ENCODE measurements at places on chromosomes 3 and 15. TPM values are rescaled to one million over a fixed set of nuclear protein-coding genes. Genes with fewer than 3 reads are reported as not detected.

GRCh38 chr3:30693470-30694120 is 87.2 kb downstream of the TGFBR2 start:
- DNase-seq = no peak

- DNase-seq = no peak
These were observed 8.4 kb downstream of the SNX4 start for GRCh38 chr3:125511420-125512118.

Gene TM6SF1
- polyA plus RNA-seq = 3.4 TPM

Gene MESP1
- polyA plus RNA-seq = 0.33 TPM

Gene ACAD9
- 23.0 TPM for polyA plus RNA-seq

- no peak for DNase-seq
These were observed 5.0 kb downstream of the CD47 start for GRCh38 chr3:108085810-108086350.

DNA sequence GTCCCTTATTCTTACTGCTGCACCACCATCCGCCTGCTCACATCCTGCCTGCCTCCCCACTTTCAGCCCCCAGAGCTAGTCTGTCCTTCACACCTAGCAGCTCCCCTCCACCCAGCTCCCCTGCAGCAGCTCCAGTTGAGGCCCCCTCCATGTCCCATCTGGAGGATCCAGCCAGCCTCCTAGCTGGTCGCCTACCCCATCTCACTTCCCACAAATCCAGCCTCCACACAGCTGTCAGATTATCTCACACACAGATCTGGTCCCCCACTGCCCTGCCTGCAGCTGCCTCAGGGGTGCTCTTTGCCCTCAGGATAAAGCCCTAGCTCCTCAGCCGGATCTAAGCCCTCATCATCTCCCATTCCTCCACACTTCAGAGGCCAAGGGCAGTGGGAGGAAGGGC is 8.8 kb upstream of the SEMA7A start:
- no peak for DNase-seq

DNA sequence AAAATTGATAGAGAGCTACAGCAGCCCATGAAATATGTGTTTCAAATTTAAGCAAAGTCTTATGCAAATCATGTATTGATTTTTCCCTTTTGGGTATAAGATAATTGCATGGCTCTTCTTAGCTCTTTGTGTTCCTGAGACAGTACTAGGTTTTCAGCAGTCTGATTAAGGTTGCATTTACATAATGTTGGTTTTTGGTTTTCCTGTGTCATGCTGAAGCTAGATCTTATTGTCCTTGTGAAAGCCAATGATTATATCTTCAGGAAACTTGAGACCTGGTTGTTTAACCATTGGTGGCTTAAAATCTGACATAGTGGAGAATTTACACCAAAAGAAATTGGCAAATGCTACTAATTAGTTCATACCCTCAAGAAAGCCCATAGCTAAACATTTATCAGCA is 392.6 kb downstream of the ZPLD1 start:
- DNase-seq = no peak

DNA sequence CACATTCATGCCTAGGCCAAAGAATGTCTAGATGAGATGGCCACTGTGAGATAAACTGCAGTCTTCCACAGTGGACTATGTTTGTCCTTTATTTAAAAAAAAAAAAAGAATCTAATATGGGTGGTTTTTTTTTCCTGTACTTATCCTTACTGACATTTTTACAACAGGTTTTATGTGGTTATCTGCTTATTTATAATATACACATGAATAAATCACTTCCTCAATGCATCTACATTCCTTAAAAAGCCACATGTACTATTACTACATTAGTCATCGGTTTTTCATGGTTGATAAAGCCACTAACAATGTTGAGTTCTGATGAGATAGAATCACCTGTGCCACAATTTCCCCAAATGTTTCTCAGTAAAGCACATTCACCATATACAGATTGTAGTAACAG is 341.3 kb upstream of the THBS1 start:
- no peak for DNase-seq

DNA sequence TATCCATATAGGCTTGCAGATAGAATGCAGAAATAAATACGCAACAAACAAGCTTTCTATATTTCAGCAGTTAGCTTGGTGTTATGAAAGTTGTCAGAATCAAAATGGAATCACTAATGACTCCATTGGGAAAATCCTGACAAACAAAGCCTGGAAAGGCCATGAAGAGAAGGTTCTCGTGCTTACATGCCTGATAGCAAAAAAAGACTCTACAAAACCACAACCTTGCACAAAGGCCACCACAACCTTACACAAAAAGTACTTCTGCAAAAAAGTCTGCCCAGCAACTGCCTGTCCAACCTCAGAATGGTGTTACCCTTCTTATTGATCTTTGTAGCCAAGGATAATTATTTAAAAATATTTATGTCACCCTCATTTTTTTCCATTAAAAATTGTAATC is 14.4 kb upstream of the PLSCR1 start:
- no peak for DNase-seq

Gene GOLGA6L2
- polyA plus RNA-seq = not detected

- no peak for DNase-seq
These were observed 236.8 kb downstream of the TLE3 start for GRCh38 chr15:69860921-69861320.

DNA sequence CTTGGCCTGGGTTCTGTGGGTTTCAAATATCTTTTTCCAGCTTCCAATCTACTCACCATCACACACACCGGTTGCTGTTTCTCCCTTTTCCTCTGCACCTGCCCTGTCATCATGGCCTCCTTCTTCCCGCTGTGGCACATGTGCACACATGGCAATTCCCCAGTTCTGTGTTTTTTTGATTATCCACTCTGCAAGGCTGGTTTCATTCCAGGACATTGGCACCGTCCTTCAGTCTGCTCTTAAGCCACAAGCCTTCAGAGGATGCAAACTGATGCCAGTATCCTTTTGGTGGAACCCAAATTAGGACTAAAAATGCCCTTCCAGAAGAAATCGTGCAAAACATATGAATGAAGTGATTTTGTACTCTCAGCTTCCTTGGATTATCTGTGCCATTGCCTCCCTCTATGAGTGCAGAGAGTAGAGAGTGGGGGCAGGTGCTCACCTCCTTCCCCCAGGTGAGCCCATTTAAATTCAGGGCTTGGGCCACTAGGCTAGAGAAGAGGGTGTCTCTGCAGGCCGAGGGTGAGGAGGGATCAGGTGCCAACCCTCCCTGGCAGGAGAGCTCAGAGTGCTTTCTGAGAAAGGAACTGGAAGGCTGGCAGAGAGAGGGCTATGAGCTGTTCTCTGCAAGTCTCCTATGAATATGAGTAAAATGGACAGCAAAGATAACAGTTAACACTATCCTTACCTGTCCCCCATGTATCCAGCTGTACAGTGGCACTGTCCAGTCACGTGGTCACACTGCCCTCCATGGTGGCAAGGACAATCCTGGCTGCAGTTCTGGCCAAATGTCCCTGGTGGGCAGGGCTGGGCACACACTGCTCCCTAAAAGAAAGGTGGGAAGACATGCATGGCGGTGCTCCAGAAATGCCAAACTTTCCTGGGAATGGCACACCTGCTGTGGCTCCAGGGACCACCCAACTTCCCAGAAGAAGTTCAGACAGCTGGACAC is 100.8 kb downstream of the RAB11A start:
- DNase-seq = no peak

DNA sequence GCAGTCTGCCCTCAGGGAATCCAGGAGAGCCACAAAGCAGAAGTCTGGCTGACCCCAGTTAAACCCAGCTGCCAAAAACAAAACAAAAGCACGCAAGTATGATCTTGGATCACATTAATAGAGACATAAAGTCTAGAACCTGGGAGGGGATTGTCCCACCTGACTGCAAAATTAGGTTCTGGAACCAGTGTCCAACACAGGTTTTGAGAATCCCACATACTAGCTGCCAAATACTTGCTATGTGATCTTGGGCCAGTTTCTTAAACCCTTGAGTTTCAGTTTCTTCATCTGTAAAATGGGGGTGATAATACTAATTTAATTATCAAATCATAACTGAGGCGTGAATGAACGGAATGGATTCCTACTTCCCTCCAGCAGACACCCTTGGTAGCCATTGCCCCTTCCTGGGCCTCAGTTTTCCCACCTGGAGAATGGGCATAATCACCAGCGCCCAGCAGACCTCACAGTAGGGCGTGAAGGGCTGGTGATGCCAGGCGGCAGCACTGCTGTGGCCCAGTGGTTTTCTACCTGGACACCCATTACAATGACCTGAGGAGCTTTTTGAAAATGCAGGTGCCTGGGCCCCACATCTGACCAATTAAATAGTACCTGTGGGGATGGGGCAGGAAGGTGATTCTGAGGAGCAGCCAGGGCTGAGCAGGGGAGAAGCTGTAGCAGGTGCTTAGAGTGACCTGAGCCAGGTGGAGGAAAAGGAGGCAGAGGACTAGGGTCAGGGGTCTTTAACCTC is 32.2 kb downstream of the GRIP2 start:
- DNase-seq = no peak

DNA sequence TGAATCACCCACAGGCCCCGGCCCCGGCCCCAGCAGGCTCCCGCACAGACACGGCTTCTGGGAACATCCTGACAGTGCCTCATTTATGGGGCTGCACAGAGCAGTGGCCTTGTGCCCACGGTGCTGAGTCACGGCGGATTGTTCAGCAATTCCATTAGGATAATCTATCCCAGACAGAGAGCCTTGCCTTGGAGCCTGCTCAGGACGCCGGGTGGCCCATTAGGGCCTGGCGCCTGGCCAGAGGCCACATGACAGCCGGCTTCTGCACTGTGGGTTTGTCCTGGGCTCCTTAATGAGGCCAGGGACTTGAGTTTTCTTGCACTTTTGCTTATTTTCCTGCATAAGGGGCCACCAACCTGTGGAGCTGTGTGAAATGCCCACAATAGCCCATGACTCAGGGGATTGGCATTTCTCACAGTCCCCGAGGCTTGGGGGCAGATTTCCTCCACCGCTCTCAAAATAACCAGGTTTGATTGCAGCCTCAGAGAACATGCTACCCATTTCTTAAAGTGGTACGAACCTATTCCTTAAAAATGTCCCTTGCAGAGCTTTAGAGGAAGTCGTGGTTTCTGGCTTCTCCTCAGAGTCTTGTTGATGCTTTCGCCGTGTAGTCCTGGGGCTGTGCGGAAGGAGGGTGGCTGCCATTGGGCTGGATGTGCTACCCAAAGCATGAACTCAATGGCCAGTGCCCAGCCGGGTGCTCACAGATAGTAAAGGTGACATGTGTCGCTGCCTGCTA is 19.0 kb downstream of the SYNM start:
- DNase-seq = peak; percentile 78

DNA sequence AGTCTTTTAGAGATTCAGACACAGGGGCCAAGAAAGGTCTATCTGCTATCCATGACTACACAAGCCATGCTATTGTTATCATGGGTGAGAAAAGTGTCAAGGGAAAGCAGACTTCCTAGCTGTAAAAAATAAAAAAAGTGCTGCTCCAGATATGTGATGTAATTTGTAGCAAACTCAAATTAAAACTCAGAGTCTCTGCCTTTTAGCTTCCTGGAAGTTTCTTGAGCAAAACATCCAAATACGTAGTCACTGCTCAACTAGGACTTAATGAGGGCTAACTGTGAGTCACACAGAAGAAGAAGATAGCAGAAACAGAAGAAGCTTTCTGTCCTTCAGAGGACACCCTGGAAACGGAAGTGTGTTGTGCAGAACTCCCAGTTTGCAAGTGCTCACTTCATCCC is 393.4 kb upstream of the NR2F2 start:
- DNase-seq = peak; percentile 39

DNA sequence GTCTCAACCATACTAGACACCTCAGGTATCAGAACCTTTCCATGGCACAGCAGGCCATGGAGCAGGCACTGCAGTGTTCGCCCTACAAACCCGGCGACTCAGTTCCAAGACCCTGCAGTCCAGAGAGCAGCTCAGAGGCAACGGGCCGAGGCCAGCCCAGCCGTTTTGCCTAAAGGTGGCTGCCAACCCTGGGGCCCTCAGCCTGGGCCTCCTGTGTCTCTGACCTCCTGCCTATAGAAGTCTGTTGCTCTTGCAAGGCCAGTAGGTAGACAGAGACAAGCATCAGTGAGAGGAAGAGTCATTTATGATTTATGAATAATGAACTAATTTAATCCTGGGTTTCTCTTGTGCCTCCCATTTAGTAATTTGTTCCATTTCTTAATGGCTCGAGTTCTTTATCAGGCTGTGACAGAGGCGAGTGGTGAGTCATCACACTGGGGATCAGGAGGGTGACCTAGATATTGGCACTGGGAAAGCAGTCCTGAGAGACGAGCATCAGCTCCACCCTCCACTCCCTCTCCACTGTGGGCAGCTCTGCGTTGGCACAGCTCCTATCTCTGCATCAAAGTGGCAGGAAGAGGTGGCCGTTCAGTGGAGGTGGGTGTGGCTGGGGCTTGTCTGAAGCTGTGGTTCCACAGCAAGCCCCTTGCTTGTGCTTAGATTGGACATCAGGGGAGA is 79.8 kb downstream of the ABHD5 start:
- DNase-seq = peak; percentile 56

DNA sequence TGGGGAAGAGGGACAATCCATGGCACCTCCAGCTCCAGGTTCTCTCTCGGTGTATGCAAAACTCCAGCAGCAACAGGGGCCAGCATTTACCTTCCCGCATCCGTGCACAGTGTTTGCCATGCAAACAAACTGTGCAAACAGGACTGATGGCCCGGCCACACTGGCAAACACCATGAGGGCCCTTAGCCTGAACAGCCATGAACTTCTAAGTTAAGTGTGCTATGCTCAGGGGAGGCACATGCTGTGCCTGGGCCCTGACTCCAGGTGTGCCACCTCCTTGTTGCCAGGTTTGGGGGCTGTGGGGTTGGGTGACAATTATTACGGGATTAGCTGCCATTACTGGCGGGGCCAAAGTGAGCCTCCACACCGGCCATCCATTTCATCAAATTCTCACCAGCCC is 57.5 kb downstream of the CACNA2D2 start:
- no peak for DNase-seq

Gene EIF4E3
- polyA plus RNA-seq = 33.4 TPM

Gene BNC1
- 0.47 TPM for polyA plus RNA-seq

DNA sequence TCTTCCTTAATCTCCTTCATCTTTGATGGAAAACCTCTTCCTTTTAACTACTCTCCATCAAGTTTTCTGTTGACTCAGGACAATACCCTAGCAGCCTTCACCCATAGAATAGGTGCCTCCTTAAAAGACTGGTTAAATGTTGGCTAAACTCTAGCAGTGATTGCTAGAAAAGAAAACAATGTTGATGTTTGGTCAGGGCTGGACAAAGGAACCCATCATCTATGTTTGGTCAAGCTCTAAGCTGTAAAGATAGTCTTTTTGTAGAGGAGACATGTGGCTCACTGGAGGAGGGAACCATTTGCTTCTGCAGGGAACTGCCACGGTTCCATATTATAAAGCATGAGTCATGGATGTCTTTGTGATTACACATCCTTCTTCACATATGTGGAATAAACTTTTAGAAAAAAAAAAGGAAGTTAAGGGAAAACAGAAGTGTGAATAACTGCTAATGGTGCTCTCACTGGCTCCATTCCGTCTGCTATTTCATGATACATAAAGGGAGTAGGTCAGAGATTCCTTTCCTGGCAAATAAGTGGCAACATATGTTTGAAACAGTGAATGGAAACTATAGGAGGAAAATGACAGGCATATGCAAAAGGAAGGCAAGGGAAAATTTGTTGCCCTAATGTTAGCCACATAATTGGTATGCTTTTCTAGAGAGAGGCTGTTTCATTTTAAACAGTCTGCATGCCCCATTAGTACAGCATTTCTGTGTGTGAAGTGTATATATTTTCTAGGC is 78.2 kb downstream of the CMSS1 start:
- DNase-seq = no peak

Gene FOXL2NB
- polyA plus RNA-seq = 36.7 TPM

- no peak for DNase-seq
These were observed 2.0 kb upstream of the TBC1D2B start for GRCh38 chr15:78079298-78080087.

- no peak for DNase-seq
These were observed 68.0 kb downstream of the DIPK2A start for GRCh38 chr3:144039661-144040060.
